ENCODE measurements at places on chromosomes 7 and 10. TPM values are rescaled to one million over a fixed set of nuclear protein-coding genes. Genes with fewer than 3 reads are reported as not detected.

DNA sequence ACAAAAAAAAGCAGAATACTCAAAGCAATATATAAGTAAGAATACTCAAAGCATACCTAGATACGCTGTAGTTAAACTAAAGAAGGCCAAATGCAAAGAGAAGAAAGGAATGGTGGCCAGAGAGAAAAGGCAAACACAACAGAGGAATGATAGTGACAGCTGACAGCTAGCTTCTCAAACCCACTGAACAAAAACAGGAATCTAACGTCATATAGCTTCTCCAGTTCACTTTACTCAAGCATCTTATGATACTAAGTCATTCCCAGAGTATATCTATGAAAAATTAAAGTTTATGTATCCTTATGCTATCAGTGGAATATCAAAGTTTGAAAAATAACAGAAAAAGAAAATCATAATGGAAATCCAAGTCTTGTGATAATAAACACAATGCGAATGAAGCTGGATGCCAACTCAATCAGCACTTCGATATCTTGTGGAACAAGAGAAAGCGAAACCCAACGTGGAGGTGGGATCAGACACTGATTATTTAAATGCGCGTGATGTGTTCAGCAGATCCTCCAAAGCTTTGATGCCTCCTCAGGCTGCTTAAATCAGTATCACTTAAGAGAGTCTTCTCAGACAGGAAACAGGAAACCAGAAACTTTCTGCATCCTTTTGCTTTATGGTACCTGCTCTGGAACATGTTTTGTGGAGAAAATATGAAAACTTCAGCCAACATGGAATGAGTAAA, 102.8 kb downstream of the PIP4K2A start:
- DNase-seq, result no peak

The TMEM196 gene
- total RNA-seq, result not detected

DNA sequence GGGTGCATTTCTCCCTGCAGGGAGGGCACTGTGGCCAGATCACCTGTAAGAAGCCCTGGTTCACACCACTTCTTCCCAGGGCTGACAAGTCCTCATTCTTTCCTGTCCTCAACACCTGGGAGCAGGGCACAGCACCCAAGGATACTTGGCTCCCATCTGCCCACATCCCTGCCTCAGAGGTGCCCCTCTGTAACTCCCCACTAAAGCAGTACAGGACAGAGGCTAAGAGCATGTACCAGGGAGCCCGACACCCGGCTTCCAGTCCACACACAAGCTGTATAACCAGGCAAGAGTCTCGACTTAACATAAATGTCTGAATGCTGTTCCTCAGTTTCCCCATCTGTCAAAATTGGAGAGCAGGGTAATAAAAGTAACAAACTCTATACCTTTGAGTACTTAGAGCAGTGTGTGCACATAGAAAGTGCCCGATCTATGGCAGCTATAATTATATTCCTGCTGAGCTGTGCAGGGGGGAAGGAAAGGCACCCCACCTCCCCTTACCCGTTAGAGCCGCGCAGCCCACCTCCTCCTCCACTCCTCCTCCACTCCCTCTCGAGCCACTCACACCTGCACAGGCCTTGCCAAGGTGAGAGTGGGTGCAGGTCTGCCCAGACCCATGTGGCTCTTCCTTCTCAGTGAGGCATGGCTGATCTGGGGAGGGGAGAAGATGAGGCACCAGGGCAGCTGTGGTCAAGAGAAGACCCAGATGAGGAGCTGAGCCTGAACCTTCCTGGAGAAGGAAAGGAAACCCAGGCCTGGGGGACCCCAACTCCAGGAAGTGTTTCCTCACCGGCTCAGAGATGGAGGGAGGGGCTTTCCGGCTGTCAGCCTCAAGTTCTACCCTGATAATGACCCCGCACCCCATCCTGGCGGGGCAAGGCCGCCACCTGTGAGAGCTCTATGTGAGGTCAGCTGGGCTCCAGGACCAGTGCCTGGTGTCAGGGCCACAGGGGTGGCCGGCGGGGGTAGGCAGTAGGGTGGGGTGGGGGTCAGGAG, 22.6 kb downstream of the PODXL start:
- no peak for DNase-seq

DNA sequence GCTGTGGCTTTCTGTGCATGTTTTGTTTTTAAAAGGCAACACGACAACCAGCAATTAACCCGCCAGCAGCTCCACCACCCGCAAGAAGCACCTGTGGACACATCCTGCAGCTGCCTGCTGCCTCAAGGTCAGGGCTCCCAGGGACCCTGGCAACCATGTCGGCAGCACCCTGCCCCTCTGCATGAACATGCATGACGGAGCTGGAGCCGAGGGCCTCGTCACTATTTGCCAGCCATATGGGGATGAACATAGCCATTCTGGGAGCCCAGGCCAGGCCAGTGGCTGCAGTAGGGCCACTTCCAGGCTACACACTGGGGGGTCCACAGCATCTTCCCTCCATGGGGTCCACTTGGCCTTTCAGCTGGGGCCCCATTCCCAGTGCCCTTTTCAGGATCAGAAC, 52.9 kb downstream of the CAMK2B start:
- no peak for DNase-seq

- DNase-seq, result no peak
Observed at GRCh38 chr10:77631241-77631640, 6.4 kb downstream of the KCNMA1 start.

The CCDC172 gene
- not detected for total RNA-seq

The POLL gene
- total RNA-seq, result 8.2 TPM

The CPA2 gene
- total RNA-seq, result 0.32 TPM
